ENCODE measurements at places on chromosomes 1 and 21. TPM values are rescaled to one million over a fixed set of nuclear protein-coding genes. Genes with fewer than 3 reads are reported as not detected.

Gene IRF6
- 26.3 TPM for polyA plus RNA-seq

Gene AMY1B
- polyA plus RNA-seq, result 0.45 TPM

Gene RAB13
- 148 TPM for polyA plus RNA-seq

- no peak for DNase-seq
Measured at GRCh38 chr21:35390013-35390776, 341.1 kb upstream of the RUNX1 start.

DNA sequence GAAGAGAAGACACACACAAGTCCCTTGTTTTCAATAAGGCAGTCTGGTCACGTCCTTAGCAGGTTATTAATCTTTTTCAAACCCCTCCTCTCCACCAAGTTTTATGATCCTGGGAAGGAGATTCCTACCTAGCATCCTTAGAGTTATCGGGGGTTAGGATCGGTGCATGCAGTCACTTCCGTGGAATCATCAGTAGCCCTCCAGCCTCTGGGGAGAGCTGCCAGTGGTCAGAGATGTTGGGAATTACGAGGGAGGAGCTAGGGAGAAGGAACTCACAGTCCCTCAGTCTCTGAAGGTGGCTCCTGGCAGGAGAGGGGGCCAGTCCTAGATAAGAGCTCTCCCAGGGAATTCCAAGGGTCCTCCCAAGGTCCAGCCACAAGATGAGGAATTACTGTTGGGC, 57.7 kb upstream of the ATP5PO start:
- DNase-seq, result no peak

DNA sequence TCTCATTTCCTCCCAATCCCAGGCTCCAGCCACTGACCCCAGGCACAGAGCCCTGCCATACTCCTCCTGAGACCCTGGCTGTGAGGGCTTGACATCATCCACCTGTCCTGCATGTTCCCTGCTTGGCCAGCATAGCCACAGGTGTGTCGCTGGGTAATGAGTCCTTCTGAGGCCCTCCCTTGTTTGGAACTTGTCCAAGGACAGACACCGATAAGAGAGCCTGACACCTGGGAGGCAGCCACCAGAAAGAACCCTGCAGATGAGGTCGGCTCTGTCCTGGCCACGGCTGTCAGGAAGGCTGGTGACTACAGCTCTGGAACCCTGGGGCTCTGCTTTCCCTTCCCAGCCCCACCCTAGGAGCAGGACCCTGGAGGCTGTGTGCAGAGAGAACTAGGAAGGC, 34.6 kb downstream of the TMEM63A start:
- DNase-seq, result no peak

Gene KCNK1
- polyA plus RNA-seq, result 5.0 TPM

Gene IGSF3
- 52.5 TPM for polyA plus RNA-seq
